ENCODE measurements at places on chromosomes 5 and 9.

DNA sequence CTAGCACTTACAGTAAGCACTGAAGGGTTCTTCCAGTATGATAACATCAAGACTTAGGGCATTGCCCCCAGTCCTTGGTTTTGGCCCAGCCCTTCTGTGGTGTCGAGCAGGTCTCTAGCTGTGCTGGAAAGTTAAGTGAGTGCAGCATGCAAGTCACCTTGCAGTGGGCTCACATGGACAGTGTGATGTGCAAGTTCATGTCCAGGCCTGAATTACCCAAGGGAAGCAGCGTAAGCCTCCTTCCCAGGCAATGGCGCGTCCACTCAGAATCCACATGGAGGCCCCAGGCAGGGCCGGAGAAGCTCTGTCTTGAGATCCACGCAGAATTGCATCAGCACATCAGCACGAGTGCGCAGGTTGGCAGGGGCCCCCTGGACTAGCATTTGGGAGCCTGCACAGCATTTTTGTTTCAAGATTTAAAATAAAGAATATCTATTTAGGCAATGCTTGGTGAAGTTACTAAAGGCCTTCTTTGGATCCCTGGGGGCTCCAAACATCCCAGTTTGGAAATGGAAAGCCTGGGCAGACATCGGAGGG, 108.4 kb upstream of the ALDH1B1 start:
- DNase-seq = no peak

DNA sequence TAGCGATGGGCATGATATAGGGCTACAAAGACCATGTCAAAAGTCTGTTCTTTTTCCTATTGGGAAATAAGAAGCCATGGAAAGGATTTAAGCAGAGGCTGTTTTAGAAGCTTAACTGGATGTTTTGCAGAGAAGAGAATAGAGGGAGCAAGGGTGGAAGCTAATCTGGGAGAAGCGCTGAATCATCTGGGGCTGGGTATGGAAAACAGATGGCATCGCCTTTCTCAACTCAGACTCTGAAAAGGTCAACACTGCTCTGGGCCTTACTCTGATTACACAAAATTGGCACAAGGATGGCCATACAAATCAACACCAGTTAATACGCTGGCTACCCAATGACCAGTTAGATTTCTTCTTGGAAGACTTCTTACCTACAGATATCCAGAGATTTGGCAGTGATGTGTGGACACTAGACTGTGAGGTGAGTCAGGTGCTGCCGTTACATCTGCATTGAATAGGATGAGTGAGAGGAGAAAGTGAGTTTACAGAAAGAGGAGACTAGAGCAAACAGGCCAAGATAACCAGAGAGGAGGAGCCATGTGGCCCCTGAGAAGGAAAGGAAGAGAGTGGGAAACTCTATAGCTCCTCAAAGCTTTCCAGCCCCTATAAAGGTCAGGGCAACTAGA, 6.2 kb upstream of the TCERG1 start:
- no peak for DNase-seq

DNA sequence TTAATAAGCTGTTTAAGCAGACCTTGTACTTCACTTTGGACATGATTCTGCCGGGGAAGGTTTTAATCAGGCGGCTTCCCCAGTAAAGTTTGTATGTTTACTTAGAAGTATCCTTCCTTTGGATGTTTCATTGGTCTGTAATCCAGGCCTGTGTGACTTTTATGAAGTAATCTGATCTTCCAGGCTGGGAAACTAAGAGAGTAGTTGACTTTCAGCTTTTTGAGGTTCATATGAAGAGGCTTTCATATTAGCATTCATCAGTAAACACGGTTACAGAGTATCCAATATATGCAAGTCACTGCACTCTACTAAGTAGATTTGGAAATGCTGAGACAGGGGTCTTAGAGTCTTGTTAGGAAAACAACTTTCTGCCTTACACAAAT, 1.1 kb downstream of the DNAJC21 start:
- no peak for DNase-seq

DNA sequence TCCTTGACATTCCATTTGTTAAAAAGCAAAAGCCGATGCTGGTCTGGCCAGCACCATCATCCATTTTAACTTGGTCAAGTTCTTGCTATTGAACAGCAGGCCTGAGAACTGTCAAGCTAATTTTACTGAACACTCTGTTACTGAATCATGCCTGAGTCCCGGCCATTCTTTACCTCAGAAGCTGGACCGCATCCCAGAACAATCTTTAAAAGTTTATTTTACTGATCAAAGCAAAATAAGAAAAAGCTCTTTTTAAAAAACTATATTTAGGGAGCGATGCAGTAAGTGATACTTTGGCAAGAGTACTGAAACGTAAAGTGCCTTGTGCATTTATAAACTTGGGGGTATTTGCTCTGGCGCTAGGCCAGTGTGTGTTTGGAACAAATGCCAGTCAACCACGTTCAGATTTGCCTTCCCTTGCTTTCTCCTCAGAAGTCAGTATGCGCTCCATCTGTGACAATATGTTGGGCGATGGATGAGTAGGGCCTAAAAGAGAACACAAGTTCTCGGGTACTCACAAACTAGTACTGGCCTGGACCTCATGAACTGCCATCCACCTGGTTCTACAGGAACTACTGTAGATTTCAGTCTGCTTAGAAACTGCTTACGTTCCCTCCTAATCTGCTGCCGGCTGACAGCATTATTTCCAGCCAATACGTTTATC, 161.9 kb downstream of the MAPKAP1 start:
- no peak for DNase-seq

- no peak for DNase-seq
Measured at GRCh38 chr9:6460189-6460768, 47.3 kb downstream of the UHRF2 start.

GRCh38 chr5:39698838-39699560, 274.2 kb upstream of the DAB2 start:
- DNase-seq = no peak

Data from T follicular helper cell (primary cell).